ENCODE measurements at places on chromosomes 3 and 15. TPM values are rescaled to one million over a fixed set of nuclear protein-coding genes. Genes with fewer than 3 reads are reported as not detected.

Gene RASL12
- 20.2 TPM for total RNA-seq

Gene SCAANT1
- total RNA-seq = not detected

Gene RTP1
- not detected for total RNA-seq

Gene UBR1
- total RNA-seq = 37.9 TPM

Gene NR2E3
- total RNA-seq = 0.26 TPM

Gene DAZL
- total RNA-seq = not detected

Gene TPRG1
- total RNA-seq = 22.3 TPM

Gene KBTBD12
- 1.3 TPM for total RNA-seq

Gene SLC27A2
- 0.96 TPM for total RNA-seq

Gene IRAK2
- 5.2 TPM for total RNA-seq

Gene PLXNA1
- 53.5 TPM for total RNA-seq

Gene SLC28A1
- not detected for total RNA-seq

Gene TAMM41
- 13.0 TPM for total RNA-seq

Gene CORO2B
- 3.6 TPM for total RNA-seq

Gene CAPN3
- 45.4 TPM for total RNA-seq

Gene OXNAD1
- 12.8 TPM for total RNA-seq

Gene PCLAF
- total RNA-seq = 2.8 TPM

Gene NOX5
- total RNA-seq = 0.14 TPM

Gene DYNLT2B
- 2.6 TPM for total RNA-seq

Gene EXD1
- not detected for total RNA-seq

Gene MRPS22
- total RNA-seq = 31.1 TPM

Gene SI
- total RNA-seq = not detected

Gene GABRB3
- total RNA-seq = 3.2 TPM

Gene SLC9C1
- total RNA-seq = not detected

Gene EFCC1
- total RNA-seq = 17.2 TPM
